ENCODE measurements at places on chromosomes 2 and 18.
A peak's percentile ranks its signal among the peaks of the same experiment; 100 is the strongest.

GRCh38 chr2:238507836-238508235 is 81.1 kb downstream of the ASB1 start:
- no peak for DNase-seq

- DNase-seq: no peak
These were observed 319.8 kb downstream of the RND3 start for GRCh38 chr2:150167711-150168110.

GRCh38 chr2:23615216-23616020 is 230.4 kb downstream of the KLHL29 start:
- DNase-seq: peak; percentile 8

DNA sequence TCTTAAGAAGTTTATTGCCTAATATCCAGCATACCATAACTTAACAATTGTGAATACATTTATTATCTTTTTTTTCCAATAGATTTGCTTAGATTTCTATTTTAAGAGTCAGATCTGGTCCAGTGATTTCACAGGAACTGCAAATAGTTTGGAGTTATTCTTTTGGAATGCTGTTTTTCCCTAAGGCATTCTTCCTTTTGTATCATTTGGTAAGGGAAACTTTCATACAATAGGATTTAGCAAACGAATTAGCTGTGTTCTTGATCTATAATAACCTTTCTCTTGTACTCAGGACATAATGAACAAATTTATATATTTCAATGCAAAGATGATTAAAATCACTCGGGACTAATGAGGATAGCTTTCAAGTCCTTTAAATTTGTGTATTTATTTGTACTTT is 201.6 kb downstream of the ERBB4 start:
- no peak for DNase-seq

DNA sequence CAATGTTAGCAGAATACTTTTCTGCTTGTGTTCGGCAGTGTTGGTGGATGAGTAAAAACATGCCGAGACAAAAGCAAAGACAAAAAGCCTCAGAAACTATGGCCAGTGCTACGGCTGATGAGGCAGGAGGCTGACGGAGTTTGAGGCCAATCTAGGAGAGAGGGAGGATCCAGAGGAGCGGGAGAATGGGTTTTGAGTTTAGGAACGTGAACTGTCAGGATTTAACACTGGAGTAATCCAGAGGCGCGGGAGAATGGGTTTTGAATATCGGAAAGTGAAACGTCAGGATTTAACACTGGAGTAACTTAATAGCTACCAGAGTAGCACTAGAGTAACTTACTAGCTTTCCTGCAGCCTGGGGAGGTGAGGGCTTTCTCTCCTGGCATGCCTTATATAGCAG is 37.4 kb downstream of the LYPD6B start:
- peak; percentile 42 for DNase-seq
